Activated CD4-positive, alpha-beta T cell treated with anti-CD3 and anti-CD28 coated beads, Interleukin-2, amount 50 U/mL, for 48 hours (primary cell): ENCODE measurements at places on chromosomes 16 and 17.

DNA sequence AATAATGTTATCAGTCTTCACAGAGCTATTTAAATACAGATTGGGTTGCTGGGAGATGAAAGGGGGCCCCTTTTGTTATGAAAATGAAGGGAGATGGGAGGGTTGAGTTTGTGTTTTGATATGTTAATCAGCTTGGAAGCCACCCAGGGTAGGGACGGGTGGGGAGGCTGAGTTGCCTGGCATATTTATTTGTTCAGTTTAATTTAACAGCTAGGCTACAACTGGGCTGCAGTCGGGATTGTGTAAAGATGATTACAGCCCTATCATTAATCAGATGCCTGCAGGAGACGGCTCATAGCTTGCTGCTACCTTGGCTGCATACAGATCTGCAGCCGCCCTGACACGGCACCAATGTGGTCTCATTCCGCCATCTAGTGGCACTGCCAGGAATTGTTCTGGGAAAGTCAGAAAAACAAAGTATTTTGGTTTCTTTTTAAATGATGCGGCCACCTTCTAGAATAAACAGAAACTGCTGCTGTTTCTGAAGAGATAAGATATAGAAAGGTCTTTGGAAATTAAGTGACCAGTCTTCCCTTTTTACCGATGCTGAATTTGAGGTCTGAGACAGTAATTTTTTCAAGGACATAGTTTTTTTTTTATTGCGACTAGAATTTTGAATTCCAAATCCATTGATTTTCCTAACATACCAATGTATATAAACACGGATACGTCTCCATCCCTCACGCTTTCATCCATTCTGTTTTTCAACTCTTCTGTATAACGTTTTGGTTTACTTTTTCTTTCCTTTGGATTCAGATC lies 458.0 kb upstream of the ASIC2 start:
- peak; percentile 70 for DNase-seq

GRCh38 chr17:60065867-60066266 lies 12.9 kb downstream of the HEATR6 start:
- DNase-seq: no peak

DNA sequence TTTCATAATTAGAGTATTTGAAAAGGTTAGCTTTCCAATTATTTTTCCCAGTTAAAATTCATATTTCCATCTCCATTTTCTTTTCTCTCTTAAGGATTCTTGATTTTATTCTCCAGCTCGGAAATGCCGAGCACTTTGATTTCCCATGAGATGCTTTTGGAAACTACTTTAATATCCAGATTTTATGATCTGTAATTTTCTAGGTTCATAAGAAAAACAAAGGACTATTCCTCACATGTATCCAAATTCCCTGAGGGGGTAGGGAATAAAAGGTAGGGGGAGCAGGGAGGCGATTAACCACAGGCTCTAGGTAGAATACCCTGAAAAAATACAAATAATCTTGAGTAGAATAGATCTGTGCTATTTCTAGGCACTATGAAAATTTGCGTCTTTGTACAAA lies 938 bp downstream of the RNF43 start:
- no peak for DNase-seq

- DNase-seq: peak; percentile 3
Observed at GRCh38 chr16:35102780-35103403, 1643.5 kb downstream of the TP53TG3F start.

DNA sequence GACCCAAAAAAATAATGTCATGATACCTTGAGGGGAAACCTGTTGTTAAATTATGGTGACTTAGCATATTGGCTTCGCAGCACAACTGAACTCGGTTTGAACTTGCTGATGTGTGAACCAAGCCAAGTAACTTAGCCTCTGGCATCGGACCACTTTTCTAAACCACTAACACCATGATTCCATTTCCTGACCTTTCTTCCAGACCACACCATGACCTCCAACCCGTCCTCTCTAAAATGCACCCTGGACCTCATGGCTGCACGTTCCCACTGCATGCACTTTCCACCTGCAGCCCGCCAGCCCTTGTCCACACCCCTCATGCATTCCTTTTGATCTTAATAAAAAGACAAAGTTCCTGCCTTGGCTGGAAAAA lies 29.3 kb downstream of the DYNLRB2 start:
- no peak for DNase-seq

DNA sequence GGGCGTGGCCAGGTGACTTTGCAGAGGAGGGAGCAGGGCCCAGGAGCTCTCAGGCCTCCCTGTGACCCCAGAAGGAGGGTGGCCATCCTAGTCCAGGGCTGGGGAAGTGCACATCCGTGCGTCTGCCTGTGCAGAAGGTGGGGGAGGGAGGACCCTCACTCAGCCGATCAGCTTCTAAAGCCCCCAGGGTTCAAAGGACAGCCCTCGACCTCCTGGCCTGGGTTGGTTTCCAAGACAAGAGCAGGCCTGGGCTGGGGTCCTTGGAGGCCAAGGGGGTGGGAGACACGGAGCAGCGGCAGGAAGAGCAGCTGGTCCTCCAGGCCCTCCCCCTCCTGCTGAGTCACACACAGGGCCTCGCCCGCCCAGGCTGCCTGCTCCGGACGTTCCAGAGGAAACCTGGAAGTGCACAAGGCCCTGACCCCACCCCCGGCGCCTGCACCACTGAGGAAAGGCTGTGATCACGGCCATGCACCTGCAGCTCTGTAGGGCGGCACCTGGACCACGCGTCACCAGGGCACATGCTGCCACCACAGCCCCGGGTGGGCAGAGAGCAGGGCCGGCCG lies 67.1 kb upstream of the ZNF469 start:
- DNase-seq: no peak

GRCh38 chr17:40447806-40448205 lies 4.6 kb downstream of the IGFBP4 start:
- DNase-seq: no peak

DNA sequence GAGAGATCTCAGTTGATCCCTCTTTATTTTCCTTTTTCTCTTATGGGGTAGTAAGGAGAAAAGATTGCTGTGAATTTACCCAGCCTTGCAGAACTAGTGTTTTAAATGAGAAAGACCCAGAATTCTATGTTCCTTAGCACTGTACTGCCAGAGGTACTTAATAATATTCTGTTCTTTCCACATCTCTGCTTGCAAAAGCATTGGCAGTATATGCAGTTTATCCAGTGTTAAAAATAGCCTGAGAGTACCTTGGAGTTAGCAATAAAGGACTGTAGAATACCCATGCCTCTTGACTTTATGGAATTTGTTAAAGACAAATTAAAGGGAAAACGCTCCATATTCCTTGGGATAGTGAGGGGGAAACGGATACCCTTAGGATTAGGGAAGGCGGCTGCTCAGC lies 11.9 kb downstream of the SLC7A6 start:
- no peak for DNase-seq

GRCh38 chr16:24253192-24253591 lies 2.9 kb upstream of the CACNG3 start:
- peak; percentile 24 for DNase-seq

- no peak for DNase-seq
Observed at GRCh38 chr16:57870753-57871454, 68.6 kb upstream of the KIFC3 start.

DNA sequence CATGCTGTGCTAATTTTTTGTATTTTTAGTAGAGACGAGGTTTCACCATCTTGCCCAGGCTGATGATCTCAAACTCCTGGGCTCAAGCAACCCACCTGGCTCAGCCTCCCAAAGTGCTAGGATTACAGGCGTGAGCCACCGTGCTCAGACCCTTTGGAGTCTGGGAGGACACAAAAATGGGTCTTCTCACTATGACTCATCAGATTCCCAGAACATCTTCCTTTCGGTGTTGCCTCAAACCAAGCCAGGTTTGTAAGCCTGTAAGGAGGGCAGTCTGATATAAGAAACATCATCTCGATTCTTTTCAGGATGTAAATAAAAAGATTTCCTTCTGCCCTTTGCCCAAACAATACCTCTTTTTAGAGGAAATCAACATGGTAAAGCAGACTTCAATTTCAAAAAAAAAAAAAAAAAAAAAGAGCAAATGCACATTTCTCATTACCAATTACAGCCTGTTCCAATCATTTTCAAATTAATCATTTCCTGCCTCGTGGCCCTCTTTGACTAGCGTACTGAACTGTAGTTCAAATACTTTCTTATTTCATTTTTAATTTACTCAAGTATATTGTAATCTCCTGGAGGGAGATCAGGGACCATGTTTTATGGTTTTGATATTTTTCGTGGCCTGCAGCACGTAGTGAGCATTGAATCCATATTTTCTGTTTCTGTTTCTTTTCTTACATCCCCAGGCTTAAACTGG lies 409.6 kb downstream of the GRIN2A start:
- DNase-seq: no peak

DNA sequence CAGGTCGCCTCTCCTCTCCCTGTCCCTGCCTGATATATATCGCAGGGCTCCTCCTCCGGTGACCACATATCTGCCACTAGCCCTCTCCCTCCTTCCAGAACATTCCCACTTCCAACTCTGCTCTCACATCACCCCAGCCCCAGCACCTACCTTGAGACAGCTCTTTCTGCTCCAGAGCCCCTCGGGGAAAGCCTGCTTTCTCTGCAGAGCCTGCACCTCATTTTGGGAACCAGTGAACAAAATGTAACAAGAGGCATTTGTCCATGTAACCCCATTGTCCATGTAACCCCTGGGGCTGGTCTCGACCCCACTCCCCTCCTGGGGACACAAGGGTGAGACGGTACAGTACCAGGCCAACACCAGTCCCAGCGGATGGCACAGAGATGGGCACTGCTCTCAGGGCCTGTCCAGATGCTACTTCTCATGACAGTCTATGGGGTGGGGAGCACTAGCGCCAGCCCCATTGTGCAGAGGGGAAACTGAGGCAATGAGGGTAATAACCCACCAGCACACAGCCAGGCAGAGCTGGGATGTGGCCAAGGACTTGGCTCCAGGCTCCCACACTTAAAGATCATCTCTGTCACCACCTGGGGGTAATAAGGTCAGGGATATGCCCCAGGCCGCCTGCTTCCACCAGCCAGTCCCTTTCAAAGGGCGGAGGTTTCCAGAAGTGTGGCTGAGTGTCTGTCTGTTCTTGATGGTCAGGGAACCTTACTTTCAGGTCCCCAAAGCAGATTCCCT lies 42.9 kb downstream of the TBC1D16 start:
- no peak for DNase-seq

GRCh38 chr17:77616254-77616731 lies 342.2 kb upstream of the TNRC6C start:
- no peak for DNase-seq

GRCh38 chr17:6110088-6110487 lies 39.9 kb downstream of the WSCD1 start:
- DNase-seq: no peak

DNA sequence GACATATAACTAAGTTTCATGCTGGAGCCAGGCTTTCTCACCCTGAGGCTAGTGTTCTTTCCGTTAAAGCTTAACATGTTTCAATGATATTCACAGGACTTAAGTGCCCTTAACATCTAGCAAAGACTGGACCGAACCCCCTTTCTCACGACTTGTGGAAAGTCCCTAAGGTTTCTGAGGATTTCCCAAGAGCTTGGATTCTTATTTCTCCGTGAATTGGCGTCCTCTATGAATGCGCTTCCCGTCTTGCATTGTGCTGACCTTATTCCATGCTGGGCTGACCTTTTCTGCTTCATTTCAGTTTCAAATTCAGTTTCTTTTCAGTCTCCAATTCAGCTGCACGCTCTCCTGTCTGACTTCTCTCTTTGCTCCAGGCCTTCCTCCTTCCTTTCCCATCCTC lies 206.4 kb downstream of the HS3ST3A1 start:
- DNase-seq: no peak

DNA sequence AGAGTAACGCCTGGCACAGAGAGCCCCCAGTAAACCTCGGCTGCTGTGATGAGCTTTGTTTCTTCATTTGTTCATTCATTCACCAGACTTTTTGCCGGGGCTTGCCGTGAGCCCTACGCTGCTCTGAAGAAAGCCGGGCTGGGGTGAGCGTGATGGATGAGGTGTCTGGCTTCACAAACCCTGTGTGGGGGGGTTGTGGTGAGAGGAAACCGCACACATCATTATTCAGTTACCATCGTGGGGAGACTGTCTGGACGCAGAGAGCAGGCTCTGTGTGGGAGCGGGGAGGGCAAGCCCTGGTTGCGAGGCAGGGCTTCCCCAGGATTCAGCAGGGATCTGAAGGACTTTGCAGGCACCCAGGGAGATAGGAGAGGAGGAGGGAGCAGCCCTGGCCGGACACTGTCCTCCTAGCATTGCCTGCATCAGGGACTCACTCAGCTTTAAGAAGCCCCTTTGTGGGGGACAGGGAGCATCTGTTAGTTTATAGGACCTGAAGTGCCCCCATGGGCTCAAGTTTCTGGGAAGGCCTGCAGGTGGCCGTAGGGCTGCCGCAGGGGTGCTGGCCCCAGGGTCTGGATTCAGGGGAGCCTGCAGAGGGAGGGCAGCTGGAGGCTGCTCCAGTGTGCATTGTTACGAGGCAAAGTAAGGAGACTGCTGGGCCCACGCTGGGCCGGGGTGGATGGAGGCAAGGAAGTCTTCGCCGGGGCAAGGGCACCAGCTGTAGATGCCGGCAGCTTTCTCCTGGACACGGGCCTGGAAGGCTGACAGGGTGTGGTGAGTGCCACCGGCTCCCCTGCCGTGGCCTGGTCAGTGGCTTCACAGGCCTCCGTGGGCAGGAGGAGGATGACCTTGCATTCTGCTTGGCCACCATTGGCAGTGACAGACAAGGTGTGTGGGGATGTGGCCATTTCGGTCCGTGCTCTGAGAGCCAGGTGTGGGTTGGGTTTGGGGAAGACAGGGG lies 334.5 kb downstream of the SEC14L1 start:
- DNase-seq: peak; percentile 85

GRCh38 chr17:752620-753219 lies 656 bp upstream of the GEMIN4 start:
- no peak for DNase-seq

DNA sequence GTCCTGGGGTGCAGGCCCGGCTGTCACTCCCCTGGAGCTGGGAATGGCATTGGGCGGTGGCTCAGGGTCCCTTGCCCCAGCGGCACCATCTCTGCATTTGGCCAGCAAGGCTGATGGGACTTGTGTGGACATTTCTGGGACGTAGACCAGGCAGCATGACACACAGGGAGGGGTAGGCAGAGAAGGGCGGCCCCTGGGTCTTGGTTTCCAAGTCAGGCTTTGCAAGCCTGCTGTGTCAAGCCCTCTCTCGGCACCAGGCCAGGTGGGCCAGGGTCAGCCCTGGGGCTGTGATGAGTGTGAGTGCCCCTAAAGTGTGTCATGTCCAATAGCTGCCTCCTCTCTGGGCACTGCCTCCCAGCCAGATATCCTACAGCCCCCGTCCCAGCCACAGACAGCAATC lies 335.2 kb downstream of the SEC14L1 start:
- no peak for DNase-seq

GRCh38 chr16:54285414-54286089 lies 1.0 kb downstream of the IRX3 start:
- no peak for DNase-seq

- peak; percentile 70 for DNase-seq
Observed at GRCh38 chr16:29806641-29807425, 504 bp downstream of the MAZ start.
